Colonic mucosa (tissue), 4 donors: ENCODE measurements at places on chromosomes 11 and 22. TPM values are rescaled to one million over a fixed set of nuclear protein-coding genes. Genes with fewer than 3 reads are reported as not detected.

GRCh38 chr22:24106385-24107381 is 74.6 kb upstream of the SUSD2 start:
- no peak for DNase-seq

- DNase-seq: no peak
Measured at GRCh38 chr22:36237462-36238372, 1.6 kb downstream of the APOL2 start.

DEUP1 gene
- 0.29 TPM for total RNA-seq

- no peak for DNase-seq
Measured at GRCh38 chr22:28988457-28988856, 73.2 kb downstream of the C22orf31 start.

DNA sequence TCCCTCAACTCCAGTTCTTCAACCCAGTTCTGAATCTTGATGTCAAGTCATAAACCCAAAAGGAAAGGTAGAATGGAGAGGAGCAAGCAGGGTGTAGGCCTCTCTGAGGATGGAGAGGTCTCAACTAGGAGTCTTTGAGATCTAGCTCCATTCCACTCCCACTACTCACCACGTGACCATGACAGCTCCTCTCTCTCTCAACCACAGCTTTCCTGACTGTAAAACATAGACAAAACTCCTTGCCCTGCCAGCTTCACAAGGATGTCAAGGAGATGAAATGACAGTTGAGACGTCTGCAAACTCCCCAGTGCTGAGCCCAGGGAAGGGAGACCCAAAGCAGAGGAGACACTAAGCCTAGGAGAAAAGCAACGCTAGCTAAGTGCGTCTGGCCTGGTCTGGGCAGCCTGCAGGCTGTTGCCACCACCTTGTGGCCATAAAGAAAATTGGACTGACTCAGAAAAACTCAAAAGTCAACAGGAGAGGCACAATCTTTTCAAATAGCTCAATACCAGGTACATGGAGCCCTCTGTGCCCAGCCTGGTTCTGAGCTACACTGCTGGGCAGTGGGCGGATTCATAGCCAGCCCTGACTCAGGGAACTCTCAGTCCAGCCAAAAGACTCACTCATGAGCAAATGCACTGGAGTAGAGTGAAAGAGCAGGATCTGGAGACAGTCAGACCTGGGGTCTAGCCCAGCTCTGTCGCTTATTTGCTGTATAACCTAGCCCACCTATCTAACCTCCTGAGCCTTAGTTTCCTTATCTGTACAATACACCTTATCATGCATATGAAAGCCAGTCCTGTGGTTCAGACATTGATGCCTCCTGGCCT is 3.4 kb downstream of the CLPB start:
- no peak for DNase-seq

DNA sequence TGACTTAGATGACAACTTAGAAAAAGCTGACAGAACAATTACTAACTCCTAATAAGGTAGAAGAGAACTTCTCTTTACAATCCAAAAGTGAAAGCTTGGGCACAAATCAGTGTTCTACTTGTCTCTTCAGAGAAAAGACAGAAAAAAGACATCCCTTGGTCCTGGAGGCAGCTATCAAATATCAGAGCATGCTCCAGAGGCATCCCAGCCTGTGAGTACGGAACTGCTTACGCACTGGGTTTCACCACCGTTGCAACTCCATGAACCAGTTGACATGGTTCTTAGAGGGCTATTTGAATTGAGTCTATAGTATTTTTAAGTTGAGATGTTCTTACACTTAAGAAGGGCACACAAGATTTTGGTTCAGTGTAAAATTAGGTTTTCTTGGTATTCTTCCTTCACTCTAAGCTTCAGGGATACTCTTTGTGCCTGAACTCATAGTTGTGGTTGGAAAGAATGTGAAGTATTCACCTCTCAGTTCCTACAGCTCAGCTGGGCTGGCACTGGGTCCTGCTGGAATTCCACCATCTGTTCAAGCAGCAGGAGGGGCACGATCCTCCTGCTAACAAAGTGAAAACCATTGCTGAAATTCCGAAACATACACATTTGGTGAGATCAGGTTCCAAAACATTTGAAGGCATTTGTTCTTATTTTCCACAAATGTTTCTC is 6.3 kb downstream of the AKIP1 start:
- DNase-seq: no peak

- no peak for DNase-seq
Measured at GRCh38 chr11:86115542-86116385, 46.9 kb upstream of the PICALM start.

GRCh38 chr11:88173956-88174355 is 1.3 kb downstream of the RAB38 start:
- DNase-seq: no peak
